ENCODE measurements at places on chromosomes 3 and 15.

DNA sequence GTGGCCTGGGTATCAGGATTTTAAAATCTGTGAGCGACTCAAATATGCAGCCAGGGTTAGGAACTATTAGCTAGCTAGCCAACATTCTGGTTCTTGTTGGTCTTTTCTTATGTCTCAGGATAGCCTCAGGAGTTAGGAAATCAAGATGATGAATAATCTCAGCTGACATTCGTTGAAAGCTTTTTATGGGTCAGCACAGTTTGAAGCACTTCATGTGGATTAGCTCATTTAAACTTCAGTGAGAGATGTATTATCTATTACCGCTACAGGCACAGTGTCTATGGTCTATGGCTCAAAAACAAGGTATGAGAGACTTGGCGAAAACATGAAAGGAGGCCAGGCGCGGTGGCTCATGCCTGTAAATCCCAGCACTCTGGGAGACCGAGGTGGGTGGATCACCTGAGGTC lies 187.5 kb upstream of the THRB start:
- DNase-seq, result peak; percentile 20

- DNase-seq, result no peak
Observed at GRCh38 chr3:10493202-10493589, 12.2 kb downstream of the ATP2B2 start.

- no peak for DNase-seq
Observed at GRCh38 chr15:83538682-83539081, 91.5 kb downstream of the SH3GL3 start.

DNA sequence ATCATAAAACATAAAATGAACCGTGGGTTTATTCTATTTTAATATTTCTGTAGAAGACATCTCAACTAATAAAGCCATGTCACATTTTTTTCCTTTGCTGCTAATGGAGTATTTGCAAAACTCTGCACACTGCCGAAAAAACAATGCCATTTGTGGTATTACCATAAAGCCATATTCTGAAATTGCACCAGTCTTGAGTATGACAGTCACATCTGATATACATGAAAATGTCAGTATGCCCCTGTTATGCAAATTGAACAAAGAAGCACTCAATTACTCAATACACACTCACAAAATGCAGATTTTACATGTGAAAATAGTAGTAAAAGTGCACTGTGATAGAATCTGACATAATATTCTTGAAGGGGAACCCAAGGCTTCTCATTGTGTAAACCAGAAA lies 55.2 kb upstream of the CPB1 start:
- DNase-seq, result no peak

- DNase-seq, result no peak
Observed at GRCh38 chr3:9448643-9449042, 51.2 kb downstream of the SETD5 start.

- DNase-seq, result no peak
Observed at GRCh38 chr3:151555523-151555922, 94.7 kb upstream of the IGSF10 start.

GRCh38 chr3:119628390-119628789 lies 30.7 kb downstream of the PLA1A start:
- peak; percentile 81 for DNase-seq

DNA sequence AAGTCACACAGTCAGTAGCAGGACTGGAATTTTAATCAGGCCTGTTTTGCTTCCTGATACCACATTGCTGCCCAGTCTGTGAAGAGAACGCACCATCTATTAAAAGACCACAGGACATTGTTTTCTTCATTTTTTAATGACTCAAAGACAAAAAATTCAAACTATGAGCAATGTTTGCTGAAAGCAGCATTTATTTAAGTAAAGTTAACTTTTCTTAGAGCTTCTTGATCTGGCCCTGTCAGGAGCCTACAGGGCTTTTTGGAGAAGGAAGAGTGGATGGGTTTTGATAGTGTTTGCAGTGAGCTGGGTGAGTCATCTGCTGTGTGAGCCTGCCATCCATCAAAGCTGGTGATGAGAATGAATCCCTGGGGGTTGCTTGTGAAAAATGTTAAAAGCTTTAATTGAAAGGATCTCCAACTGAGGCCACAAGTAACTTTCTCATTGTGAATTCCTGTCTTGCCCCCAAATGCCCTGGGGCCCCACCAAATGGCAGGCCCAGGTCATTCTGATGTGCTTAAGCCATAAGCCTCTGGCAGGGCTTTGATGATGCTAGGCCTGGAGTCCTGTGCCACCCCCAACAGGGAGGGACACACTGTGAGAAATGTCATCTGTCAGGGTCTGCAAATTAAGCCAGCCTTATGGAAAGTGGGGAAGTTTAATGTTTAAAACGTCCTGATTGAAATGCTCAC lies 136.2 kb upstream of the PFN2 start:
- no peak for DNase-seq

DNA sequence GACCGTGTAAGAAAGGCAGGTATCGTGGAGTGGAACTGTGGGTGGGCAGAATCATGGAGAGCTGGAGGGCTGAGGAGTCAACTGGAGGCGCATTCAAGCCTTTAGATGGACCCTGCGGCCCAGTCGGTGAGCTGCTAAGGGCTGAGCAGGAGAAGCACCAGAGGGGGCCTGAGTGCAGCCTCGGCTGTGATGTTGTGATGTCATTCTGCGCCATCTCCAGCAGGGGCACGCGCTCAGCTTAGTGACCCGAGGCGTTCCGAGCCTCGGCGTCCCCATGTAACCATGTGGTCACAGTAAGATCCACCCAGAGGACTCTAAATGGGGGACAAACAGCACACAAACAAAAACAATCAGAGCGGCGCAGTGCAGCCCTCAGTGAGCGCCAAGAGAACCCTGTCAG lies 76.8 kb downstream of the VGLL4 start:
- no peak for DNase-seq

DNA sequence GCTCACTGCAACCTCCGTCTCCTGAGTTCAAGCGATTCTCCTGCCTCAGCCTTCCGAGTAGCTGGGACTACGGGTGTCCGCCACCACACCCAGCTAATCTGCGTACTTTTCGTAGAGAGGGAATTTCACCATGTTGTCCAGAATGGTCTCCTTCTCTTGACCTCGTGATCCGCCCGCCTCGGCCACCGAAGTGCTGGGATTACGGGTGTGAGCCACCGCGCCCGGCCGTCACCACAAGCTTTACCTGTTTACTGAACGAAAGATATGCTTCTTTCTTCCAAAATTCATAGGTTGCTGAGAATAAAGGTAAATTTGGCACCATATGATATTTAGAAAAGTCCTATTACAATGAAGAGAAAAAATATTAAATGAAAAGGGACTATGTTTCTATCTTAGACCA lies 333.5 kb upstream of the EPHA6 start:
- no peak for DNase-seq

- peak; percentile 36 for DNase-seq
Observed at GRCh38 chr3:37814547-37814946, 47.1 kb upstream of the CTDSPL start.

- no peak for DNase-seq
Observed at GRCh38 chr3:178749471-178749870, 213.2 kb downstream of the KCNMB2 start.

GRCh38 chr15:85048430-85048829 lies 66.8 kb downstream of the PDE8A start:
- DNase-seq, result no peak

GRCh38 chr3:143529018-143529478 lies 319.2 kb downstream of the SLC9A9 start:
- DNase-seq, result peak; percentile 27

DNA sequence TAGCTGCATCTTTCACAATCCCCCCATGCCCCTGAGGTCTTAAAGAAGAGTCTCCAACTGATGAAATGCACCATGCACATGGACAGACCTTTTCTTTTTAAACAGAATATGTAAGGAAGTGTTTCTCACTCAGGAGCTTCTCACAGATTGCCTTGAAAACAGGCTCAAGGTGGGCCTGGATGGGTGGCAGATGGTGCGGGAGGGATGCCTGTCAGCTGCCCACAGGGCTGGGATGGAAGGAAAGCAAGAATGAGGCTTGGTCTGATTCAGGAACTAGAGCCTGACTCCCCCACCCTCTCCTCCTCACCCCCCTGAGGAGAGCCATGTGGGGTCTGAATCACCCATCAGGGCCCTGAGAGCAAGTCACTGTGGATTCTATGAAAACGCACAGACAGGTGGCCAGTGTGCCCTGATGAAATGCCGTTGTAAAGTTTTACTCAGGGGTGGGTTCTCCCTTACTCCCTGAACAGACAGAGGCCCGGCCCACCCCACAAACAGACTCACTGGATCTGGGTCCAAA lies 67.2 kb downstream of the UMPS start:
- DNase-seq, result no peak

GRCh38 chr3:27186013-27186412 lies 183.2 kb downstream of the NEK10 start:
- no peak for DNase-seq

GRCh38 chr15:101060576-101061551 lies 141.7 kb downstream of the LRRK1 start:
- DNase-seq, result no peak

- DNase-seq, result no peak
Observed at GRCh38 chr3:16494814-16495431, 18.6 kb downstream of the RFTN1 start.

DNA sequence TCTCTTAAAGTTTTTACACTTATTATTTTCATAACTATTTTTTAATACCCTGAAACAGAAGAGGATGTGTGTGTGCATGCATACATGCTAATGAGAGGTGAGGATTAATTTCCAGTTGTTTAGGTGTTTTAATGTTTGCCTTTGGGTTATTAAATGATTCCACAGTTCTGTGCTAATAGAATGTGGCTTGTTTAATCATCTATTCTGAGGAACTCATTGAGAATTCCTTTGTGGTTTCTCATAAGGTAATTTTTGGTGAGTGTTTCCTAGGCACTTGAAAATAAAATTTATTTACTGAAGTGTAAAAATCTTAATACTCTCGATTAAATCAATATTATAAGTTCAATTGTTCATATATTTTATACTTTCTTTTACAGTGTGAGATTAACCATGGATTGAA lies 38.0 kb downstream of the STAC start:
- no peak for DNase-seq

GRCh38 chr15:35182841-35183479 lies 97.9 kb upstream of the NANOGP8 start:
- no peak for DNase-seq

DNA sequence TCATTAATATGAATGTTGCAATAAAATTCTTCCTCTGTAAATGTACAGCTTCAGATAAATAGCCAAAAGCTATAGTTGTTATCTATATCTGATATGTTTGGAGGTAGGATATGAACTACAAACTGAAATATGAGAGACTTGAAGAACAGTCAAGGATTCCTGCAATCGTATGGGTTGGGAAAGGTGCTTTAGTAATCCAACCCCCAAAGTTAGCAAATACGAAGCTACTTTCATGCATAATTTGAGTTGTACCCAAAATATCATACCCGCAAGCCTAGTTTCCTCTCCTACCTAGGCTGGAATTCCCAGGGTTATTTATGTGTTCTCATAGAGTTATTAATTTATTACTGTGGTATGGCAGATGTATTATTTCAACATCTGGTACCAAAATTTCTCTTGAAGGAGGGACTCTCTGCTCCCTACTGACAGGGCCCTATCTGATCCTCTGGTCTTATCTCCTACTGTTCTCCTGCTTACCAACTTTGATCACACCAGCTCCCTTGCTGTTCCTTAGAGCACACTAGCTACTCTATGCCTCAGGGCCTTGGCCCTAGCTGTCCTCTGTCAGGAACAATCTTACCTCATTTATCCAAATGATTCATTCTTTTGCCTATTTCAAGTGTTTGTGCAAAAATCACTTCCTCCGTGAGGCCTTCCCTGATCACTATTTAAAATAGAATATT lies 140.4 kb upstream of the CCDC54 start:
- DNase-seq, result no peak

DNA sequence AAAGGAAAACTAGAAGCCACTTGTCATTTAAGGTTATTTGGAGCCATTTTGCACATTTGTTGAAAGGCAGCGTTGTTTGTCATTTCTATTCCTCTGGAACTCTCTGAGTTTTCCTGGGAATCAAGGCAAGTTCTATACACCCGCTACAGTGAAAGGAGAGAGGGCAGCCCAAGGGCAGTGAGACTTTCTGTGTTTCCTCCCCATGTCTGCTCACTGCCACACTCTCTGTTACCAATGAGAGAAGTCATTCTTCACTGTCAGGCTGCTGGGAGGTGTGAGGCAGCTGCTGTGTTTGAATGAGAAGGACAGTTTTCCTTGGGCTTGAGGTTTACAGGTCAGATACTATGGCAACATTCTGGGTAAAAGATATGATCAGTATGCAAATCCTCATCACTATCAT lies 36.0 kb downstream of the ATP13A5 start:
- DNase-seq, result no peak

DNA sequence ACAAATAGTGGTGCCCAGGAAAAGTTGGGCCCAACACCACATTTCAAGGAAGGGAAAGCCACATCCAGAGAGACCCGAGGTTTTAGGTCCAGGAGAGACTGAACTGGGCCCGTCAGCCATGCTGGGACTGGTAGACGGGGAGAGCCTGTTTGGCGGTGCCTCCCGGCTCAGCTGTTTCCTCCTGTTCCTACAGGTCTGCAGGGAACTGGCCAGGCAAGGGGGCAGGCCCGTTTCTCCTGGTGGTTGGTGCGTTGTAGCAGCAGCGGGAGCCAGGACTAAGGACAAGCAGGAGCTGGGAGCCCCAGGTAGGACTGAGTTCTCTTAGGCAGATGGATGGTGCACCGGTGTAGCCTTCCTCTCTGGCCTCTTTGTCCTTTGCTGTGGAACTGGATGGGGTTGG lies 3.9 kb downstream of the PRKCD start:
- DNase-seq, result no peak

DNA sequence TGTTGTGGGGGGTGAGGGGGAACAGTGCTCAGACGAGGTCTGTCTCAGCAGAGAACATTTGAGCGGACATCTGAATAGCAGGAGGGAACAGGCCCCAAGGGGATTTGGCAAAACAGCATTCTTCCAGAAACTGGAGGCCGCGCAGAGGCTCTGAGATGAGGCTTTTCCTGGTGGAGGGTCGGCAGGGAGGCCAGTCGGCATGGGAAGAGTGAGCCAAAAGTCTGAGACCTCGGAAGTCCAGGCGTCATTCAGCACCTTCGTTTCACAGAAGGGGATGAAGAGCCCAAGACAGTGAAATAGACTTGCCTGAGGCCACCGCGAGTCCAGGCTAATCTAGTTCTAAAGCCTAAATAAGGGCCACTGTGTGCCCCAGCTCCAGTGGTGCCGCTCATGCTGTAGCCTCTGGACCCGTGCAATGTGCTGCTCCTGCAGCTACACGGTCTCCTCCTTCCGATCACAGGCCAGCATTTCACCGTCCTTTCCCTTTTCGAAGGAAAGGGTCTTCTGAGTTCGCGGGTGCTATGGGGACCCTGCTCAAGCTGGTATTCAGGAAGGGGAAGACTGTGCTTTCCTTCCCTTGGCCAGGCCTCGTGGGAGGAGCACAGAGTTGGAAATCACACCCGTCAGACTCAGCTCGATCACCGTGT lies 24.4 kb downstream of the LSM3 start:
- no peak for DNase-seq
